ENCODE measurements at places on chromosomes 16 and 17. TPM values are rescaled to one million over a fixed set of nuclear protein-coding genes. Genes with fewer than 3 reads are reported as not detected.

The UNC45B gene
- not detected for total RNA-seq

The EFNB3 gene
- total RNA-seq, result 13.4 TPM

The RPH3AL gene
- total RNA-seq, result 14.0 TPM

The ARL2BP gene
- 31.3 TPM for total RNA-seq

The KIF2B gene
- not detected for total RNA-seq

The TMEM235 gene
- 0.29 TPM for total RNA-seq

The HOXB5 gene
- not detected for total RNA-seq

The TUBB3 gene
- 140 TPM for total RNA-seq

The ADGRG3 gene
- total RNA-seq, result not detected

The CACNG5 gene
- not detected for total RNA-seq

The TSNAXIP1 gene
- total RNA-seq, result 2.8 TPM

The RAMP2 gene
- total RNA-seq, result 6.1 TPM

The PDE6G gene
- 6.1 TPM for total RNA-seq

The SRCIN1 gene
- 2.9 TPM for total RNA-seq

The SMPD3 gene
- not detected for total RNA-seq

The RGS11 gene
- total RNA-seq, result 5.5 TPM

The CALB2 gene
- total RNA-seq, result 4.1 TPM

The TANC2 gene
- total RNA-seq, result 44.5 TPM

The ERCC4 gene
- total RNA-seq, result 16.4 TPM

The CEP131 gene
- 23.6 TPM for total RNA-seq

The NLGN2 gene
- 72.2 TPM for total RNA-seq

The SLC52A1 gene
- total RNA-seq, result 0.07 TPM

The C16orf96 gene
- total RNA-seq, result 1.5 TPM

The ABCC11 gene
- 0.70 TPM for total RNA-seq

The MRM3 gene
- total RNA-seq, result 14.0 TPM

The SRSF2 gene
- 307 TPM for total RNA-seq

The C16orf92 gene
- total RNA-seq, result not detected

The EFCAB5 gene
- not detected for total RNA-seq

The SMTNL2 gene
- total RNA-seq, result 0.51 TPM

The RRAD gene
- not detected for total RNA-seq

The CDH3 gene
- total RNA-seq, result 79.6 TPM

The AKAP1 gene
- 13.8 TPM for total RNA-seq

The CES1 gene
- not detected for total RNA-seq

The GP1BA gene
- total RNA-seq, result not detected

The EARS2 gene
- 29.2 TPM for total RNA-seq

The AATK gene
- total RNA-seq, result 7.4 TPM

The ALDH3A1 gene
- 0.42 TPM for total RNA-seq
